CD8-positive, alpha-beta memory T cell (primary cell): ENCODE measurements at places on chromosomes 12 and 14. TPM values are rescaled to one million over a fixed set of nuclear protein-coding genes. Genes with fewer than 3 reads are reported as not detected.

DNA sequence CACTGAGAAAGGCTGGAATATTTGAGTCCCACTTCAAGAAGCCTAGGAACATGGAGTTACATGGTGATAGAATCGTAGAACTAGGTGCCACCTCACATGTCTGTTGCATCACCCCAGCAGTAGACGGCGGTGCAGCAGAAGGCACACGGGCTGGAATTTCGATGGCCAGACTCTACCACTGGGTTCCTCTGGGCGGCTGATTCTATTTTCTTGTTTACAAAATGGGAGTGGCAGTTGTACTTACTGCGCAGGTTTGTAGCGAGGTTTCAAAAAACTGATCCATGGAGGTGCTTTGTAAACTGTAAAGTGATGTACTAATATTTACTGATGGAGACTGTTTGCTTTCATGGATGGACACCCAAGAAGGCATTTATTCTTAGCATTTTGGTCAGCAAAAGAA is 45.7 kb downstream of the WDR20 start:
- H3K36me3 ChIP-seq: no peaks in the 10 kb centered on the region
- no peak for DNase-seq
- H3K27me3 ChIP-seq: no peaks in the 10 kb centered on the region
- H3K27ac ChIP-seq: no peak overlapping the region
- peaks cover 20% of the 10 kb centered on the region for H3K4me1 ChIP-seq
- no peak overlapping the region for H3K4me3 ChIP-seq

DNA sequence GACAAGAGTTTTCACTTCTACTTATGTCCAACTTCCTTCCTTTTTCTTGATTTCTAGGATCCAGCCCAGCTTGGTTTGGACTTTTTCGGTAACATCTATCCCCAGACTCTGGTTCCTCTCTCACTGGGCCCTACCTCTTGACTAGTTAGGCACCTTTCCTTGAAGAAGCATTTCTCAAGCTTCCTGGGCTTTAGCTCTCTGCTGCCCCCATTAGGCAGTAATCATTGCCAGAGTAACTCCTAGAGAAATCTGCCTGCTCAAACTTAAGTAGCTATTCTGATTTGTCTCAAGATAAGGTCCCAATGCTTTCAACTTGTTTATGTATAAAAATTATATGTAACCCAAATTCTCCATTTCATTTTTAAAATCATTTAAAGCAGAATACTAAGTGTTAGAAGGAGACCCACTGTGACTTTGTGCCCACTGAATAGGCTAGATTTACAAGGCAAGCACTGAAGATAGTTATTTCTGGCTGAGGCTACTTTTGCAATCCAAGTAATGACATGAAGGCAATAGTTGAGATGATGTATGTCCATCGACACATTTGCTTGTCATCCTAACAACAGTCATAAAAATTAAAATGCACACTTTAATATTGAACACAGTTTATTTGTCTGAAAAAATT is 275.0 kb upstream of the G2E3 start:
- H3K27me3 ChIP-seq: no peaks in the 10 kb centered on the region
- H3K27ac ChIP-seq: no peak overlapping the region
- no peaks in the 10 kb centered on the region for H3K4me1 ChIP-seq
- no peak for DNase-seq
- no peak overlapping the region for H3K4me3 ChIP-seq

- H3K27me3 ChIP-seq: no peaks in the 10 kb centered on the region
- H3K36me3 ChIP-seq: no peaks in the 10 kb centered on the region
- no peak overlapping the region for H3K27ac ChIP-seq
- no peaks in the 10 kb centered on the region for H3K4me1 ChIP-seq
Observed at GRCh38 chr14:71583705-71584104, 348.5 kb upstream of the RGS6 start.

Gene FAM90A1
- total RNA-seq: not detected

Gene SLC6A13
- total RNA-seq: 0.09 TPM

Gene CCDC197
- not detected for total RNA-seq

Gene RHOJ
- not detected for total RNA-seq

Gene CTDSP2
- total RNA-seq: 72.8 TPM
